Hematopoietic multipotent progenitor cell treated with erythropoietin and hydrocortisone succinate and interleukin-3 and kit ligand, for 15 days (in vitro differentiated cells): ENCODE measurements at places on chromosomes 2 and 18.

DNA sequence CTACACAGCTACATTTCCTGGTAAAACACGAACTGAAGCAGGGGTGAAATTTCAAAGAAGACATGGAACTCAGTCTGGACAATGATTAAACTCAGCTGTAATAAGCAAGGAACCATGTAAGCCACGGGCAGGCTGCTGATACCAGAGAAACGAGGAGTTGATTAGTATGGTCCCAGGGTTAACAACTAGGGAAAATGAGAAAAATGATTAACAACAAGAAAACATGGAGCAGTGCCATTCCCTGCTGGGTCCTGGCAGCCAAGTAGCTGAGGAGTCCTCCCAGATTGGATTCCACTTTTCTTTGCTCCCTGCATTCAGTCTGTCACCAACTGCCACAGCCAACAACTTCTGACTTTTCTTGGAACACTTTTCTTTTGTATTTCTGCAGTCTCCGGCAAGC, 517.0 kb upstream of the KLHL29 start:
- no peak for DNase-seq

GRCh38 chr2:95759481-95760246, 167.9 kb downstream of the TRIM43 start:
- no peak for DNase-seq

- DNase-seq, result no peak
Observed at GRCh38 chr2:148640767-148641166, 3.8 kb upstream of the EPC2 start.

- DNase-seq, result no peak
Observed at GRCh38 chr2:102578376-102578775, 41.0 kb upstream of the SLC9A2 start.

DNA sequence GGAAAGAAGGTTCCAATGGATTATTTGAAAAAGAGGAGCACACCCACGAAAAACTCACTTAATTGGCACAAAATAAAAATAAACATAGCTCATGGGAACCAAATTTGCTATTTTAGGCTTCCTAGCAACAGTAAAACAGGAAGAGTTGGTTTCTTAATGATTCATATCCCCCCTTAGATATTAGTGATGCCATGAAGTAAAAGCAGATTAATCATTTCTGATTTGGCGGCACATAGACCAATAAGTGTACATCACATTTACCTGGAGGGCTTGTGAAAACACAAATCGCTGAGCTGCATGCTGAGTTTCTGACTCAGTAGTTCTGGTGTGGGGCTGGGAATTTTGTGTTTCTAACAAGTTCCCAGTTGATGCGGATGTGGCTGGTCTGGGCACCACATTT, 260.4 kb downstream of the SLC4A3 start:
- no peak for DNase-seq

GRCh38 chr2:71744781-71745180, 291.4 kb downstream of the DYSF start:
- no peak for DNase-seq

DNA sequence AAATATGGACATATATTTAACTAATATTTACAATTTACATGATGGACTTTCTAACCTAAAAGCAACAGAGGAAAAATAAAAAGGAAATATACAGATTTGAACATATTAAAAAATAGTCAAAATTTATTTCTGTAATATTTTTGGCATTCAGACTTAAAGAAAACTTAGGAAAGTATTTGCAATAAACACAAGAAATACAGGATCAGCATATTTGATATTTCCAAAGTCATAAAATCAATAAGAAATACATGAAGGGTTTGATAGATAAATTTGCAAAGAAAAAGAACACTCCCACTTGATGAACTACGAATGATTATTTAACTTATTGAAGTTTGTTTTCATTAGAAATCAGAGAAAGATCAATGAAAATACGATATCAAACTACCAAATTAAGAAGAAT, 48.6 kb upstream of the CD302 start:
- DNase-seq, result no peak

DNA sequence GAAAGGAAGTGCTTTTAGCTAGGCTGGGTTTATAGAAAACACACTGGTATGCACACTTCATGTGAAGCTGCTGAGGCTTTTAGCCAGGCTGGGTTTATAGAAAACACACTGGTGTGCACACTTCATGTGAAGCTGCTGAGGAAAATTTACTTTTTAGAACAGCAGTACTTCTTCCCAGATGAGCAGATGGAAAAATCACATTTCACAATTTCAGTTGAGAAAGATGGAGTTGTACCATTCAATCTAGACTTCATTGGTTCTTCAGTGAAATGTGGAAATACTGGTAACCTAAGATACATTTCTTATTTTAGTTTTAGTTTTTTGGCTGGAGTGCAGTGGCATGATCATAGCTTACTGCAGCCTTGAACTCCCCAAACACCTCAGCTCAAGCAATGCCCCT, 11.1 kb downstream of the SNTG2 start:
- no peak for DNase-seq

DNA sequence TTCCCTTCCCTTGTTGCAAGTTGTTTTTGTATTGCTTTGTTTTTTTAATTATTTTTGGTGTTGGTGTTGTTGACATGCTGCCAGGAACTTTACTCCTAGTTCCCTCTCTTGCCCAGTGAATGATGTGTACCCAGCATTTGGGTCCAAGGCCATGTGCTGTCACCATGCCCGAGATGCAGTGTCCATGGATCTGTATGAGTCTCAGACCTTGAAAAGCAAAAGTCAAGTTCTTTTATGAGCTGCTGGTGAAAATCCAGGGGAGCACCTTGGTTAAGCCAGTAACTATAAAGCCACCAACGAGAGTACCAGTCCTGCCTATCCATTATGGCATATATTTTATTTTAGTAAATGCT, 236.4 kb downstream of the BCL11A start:
- no peak for DNase-seq

DNA sequence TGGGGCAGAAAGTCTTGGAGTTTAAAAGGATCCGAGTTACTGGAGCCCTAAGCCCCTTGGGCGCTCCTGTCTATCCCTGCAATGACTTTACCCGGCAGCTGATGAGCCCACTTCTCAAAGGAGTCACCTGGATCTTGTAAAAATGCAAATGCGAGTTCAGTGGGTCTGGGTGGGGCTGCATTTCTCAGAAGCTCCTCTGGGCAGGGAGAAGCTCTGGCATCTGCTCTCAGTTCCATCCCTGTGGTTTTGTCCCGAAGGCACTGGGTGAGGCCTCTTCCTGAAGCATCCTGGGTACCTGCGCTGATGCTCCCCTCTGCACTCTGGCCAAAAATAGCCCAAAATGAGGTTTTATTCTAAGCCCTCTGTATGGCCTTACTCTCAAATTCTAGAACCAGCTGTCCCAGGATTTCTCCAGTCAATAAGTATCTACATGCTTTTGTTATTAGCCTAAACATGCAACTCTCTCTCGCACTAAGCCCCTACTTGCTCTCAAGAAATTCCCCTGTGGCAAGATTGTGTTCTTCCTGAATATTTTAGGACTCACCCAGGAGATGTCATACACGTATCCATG, 167.8 kb upstream of the APCDD1 start:
- no peak for DNase-seq

DNA sequence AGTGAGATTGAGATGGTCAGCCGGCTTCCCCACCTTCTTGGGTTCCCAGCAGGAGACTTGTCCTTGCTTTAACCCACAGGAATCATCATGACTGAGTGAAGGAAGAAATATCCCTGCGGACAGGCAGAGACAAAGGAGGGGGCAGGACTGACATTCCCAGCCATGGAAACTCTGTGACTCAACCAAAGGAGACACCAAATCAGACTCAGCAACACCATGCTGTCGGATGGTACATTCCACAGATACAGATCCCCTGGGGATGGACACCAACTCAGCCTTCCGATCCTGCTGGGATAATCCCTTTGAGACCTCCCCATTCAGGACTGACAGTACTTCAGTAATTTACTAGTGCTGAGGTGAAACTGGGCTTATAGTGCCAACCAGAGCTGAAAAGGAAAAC, 518.3 kb downstream of the XIRP2 start:
- no peak for DNase-seq

- no peak for DNase-seq
Observed at GRCh38 chr18:13429016-13429415, 210.5 kb downstream of the LDLRAD4 start.

GRCh38 chr2:205686056-205686782, 3.9 kb downstream of the NRP2 start:
- DNase-seq, result no peak

GRCh38 chr2:151409601-151410484, at the start of gene RIF1:
RIF1 (plus strand) TSS chr2:151409902; CDS start chr2:151410424, 522 bp downstream.
- DNase-seq, result peak; percentile 83

DNA sequence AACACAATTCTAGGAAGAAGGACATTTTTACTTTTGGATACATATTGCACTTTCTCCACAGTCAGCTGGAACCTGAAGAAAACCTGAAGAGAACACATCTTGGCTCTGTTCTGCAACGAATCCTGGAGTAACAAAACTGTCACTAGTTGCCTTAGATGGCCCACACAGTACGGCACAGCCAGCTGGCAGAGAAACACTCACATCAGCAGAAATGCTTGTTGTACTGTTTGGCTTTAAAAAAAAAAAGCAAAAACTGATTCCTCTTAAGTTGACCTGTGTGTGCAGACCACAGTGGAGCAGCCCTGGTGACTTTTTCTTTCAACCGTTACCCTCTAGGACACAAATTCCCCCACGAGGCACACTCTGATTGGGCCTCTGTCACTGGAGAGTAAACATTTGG, 152.3 kb upstream of the TWIST2 start:
- no peak for DNase-seq

DNA sequence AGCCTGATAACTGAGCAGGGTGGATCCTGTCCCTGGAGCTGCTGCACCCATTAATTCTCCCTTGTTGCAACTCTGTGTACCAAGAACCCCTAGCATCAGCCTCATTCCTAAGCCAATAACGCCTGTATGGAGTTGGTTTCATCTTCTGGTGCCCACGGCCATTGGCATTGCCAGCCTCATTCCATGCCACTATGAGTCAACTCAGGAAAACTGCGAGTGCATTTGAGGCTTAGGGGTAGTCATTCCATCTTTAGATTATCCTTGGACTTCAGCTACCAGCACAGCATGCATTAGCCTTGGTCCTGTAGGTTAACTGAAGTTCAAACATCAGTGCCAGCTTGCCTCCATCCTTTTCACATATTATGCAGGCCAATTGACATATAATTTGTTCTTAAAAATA, 1.4 kb upstream of the TRIM54 start:
- DNase-seq, result no peak

- no peak for DNase-seq
Observed at GRCh38 chr18:32373995-32374394, 96.7 kb downstream of the GAREM1 start.

DNA sequence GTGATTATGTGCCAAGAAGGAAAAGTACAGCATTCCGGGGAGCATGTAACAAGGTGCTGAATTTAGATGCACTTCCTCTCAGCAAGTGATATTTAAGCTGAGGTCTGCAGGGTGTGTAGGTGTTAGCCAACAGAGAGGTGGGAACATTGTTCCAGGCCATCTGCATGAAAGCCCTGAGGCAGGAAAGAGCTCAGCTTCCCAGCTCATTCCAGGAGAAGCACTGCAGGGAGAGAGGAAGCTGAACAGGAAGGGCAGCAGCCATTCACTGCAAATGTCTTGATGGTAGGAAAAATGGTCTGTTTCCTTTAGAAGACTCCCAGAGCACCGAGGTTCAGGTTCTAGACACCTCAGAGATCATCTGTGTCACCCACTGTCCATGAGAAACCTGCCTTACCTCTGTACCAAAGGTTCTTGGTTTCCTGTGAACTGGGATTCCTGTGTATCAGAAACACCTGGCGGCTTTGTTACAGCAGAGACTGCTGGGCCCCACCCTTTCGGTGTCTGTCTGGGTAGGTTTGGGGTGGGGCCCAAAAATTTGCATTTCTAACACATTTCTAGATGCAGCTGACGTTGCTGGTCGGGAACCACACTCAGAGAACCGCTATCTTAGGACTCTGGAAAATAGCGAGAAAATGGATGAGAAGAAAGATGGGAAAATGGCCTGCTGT, 84.0 kb downstream of the RTN4 start:
- no peak for DNase-seq

- no peak for DNase-seq
Observed at GRCh38 chr2:61537950-61538199, 281 bp downstream of the XPO1 start.

- no peak for DNase-seq
Observed at GRCh38 chr2:44551497-44551896, 189.8 kb downstream of the CAMKMT start.

DNA sequence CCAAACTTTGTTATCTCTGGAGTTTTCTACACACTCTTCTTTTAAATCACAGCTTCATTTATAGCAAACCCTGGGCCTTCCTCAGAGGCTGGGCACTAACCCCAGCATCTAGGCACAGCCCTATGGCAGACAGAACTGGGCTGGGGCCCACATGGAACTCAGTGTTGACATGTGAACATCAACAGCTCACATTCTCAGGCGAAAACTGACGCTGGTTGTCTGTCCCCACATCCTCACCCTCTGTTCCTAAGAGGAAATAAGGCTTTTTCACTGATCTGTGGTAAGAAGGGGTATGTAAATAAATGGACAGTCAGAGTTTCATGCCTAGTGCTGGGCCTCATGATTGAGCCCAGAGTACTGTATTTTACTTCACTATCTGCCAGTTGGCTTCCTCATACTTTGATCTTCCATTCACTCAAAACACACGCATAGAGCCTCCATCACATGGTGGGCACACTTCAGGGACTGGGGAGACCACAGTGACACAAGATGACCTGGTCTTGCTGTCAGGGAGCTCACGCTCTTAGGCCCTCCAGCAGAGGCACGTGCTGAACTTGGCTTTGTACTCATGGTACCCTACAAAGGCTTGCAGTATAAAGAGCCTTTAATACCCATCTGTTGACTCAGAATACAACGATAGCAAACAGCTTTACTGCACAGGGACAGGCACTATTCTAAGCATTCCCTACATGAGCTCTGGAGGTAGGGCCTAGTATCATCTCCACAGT, 43.0 kb downstream of the EFEMP1 start:
- no peak for DNase-seq

DNA sequence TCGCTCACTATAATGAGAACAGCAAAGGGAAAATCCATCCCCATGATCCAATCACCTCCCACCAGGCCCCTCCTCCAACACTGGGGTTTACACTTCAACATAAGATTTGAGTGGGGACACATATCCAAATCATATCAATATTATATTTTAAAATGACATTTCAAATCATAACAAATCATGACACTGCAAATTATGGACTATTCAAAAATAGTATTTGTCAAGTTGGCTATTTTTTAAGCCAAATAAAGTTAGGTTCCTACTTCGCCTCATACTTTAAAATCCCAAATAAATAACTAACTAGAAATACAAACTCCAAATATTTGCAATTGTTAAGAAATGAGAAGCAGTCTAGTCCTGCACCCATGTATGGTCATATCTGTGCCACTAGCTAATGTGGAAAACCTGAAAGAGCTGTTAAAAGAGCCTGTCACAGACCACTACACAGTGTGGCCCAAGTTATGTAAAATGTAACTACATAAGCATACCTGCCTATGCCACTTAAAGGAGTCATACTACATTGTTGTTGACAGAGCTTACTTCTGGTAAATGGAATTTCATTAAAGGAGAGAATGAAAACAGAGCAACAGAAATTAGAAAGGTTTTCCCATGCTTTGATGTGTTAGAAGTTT, 334.7 kb upstream of the GULP1 start:
- no peak for DNase-seq

GRCh38 chr2:68732036-68732932, 2.3 kb upstream of the ARHGAP25 start:
- DNase-seq, result no peak
